ENCODE measurements at places on chromosomes 5 and 9. TPM values are rescaled to one million over a fixed set of nuclear protein-coding genes. Genes with fewer than 3 reads are reported as not detected.

DNA sequence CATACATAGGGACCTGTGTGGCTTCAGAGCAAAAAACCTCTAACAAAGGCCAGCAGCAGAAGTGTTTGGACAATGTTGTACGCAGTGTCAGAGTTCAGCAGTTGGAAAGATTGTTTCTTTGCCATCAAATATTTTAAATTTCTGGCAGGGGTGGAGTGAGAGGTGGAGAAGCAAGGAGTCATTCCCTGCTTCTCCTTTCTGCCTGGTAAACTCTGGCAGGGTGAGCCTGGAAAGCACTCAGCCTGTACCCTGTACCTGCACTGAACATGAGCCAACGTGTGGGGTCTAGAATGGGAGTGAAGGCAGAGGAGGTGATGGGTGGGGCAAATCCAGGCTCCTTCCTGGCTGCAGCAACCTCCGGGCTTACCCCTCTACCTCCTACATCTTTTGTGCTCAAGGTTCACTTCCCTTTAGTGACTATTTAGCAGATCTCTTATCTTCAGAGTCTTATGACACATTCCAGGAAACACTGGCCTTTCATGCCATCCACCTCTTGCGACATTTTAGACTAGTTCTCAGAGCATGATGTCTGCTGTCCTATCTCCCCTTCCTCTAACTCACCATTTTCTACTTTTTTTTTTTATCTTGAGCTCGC is 445.0 kb upstream of the PIK3R1 start:
- H3K4me3 ChIP-seq, result no peak overlapping the region
- peak; percentile 5 for DNase-seq
- H3K27ac ChIP-seq, result no peak overlapping the region
- H3K27me3 ChIP-seq, result no peaks in the 10 kb centered on the region

DNA sequence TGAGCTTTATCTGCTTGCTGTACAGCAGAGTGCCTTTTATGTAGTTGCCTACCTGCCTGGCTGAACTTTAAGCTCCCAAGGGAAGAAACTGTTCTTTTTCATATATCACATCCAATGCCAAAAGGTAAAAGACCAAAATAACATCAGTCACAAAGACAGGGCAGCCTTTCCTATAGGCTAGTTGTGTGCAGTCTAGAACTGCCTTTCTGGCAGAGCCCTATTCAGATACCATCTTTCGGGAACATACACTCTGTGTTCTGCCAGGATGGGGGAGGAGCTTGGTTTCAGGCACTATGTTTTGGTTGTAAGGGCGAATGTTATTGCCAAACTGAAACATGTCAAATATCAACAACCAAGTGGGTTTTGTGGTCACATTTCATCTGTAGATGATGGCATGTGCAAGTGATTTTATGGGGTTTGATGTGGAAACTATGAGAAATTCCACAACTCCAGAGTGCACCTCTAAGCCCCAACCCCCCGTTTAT is 314.5 kb downstream of the ADGRV1 start:
- H3K36me3 ChIP-seq, result no peaks in the 10 kb centered on the region
- H3K27ac ChIP-seq, result no peak overlapping the region
- H3K27me3 ChIP-seq, result no peaks in the 10 kb centered on the region
- H3K4me1 ChIP-seq, result no peaks in the 10 kb centered on the region

DNA sequence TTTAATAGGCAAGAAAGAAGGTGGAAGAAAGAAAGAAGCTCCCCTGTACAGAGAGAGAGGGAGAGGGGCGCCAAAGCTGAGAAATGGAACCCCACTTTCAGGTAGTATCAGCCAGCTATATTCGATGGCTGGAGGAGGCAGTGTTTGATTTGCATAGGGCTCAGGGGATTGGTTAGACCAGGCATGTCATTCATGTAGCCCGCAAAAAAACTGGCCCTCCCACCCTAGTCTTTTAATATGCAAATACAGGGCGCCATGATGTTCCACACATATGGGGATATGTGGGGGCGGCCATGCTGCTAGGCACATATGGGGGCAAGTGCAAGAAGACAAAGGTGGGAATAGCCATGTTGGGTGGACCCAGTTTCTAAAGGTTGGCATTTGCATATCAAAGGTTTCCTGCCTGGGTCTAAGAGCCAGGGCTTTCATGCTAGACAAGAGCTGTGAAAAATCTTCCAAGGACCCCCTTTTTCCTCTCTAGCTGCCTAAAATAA is 174.4 kb upstream of the ADRA1B start:
- no peak overlapping the region for H3K4me3 ChIP-seq
- no peaks in the 10 kb centered on the region for H3K4me1 ChIP-seq
- H3K36me3 ChIP-seq, result no peaks in the 10 kb centered on the region
- no peaks in the 10 kb centered on the region for H3K27me3 ChIP-seq
- H3K27ac ChIP-seq, result no peak overlapping the region
- DNase-seq, result no peak

GRCh38 chr9:117936185-117937130 is 232.3 kb downstream of the TLR4 start:
- H3K4me3 ChIP-seq, result no peak overlapping the region
- no peak overlapping the region for H3K27ac ChIP-seq
- no peaks in the 10 kb centered on the region for H3K27me3 ChIP-seq

GRCh38 chr5:54709096-54709495 is 191.5 kb downstream of the SNX18 start:
- no peaks in the 10 kb centered on the region for H3K27me3 ChIP-seq
- DNase-seq, result no peak
- H3K27ac ChIP-seq, result no peak overlapping the region

GRCh38 chr9:98117984-98118639 is 910 bp downstream of the TRIM14 start:
- no peak for DNase-seq
- H3K27me3 ChIP-seq, result no peaks in the 10 kb centered on the region
- H3K36me3 ChIP-seq, result peaks cover 6% of the 10 kb centered on the region
- peaks cover 25% of the 10 kb centered on the region for H3K4me1 ChIP-seq
- peak overlapping the region; percentile 90 for H3K27ac ChIP-seq
- peak overlapping the region; percentile 77 for H3K4me3 ChIP-seq

DNA sequence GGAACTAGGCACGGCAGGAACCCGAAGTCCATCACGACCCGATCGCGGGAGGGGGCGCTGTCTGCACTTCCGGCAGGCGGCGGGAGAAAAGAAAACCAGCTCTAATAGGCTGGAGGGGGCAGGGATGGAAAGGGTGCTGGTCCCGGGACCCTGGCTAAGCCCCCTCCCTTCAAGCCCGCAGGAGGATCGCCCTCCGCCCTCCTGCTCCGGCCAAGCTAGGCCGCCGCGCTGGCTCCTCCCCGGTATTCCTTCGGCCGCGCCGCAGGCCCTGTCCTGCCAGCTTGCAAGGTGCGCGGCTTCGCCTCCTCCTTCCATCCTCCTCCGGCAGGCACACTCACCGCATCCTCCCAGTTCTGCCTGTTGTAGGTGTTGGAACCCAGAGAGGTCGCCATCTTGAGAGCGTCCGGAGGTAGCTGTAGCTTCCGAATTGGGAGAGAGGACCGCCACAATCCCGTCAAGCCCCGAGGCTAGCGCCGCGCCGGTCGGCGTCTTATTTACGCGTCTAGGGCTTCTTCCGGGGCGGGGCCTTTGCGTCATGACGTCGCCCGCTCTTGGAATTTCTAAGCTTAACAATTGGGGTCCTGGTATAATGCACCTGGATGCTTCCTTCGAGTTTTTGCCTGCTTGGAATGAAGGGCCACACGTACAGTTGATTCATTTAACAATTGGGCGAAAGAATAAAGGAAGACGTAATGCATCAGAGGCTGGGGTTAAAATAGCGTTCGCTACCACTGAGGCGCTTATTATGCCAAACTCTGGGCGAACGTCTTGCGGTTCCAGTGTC is at the start of gene RBM22:
Gene RBM22, minus strand, starts transcription at position 469 of the 784 bp plus-strand sequence. Its CDS starts 77 bp downstream, at position 392.
- peaks cover 7% of the 10 kb centered on the region for H3K36me3 ChIP-seq
- no peaks in the 10 kb centered on the region for H3K4me1 ChIP-seq
- H3K27ac ChIP-seq, result peak within 1 kb of the TSS; percentile 87
- H3K4me3 ChIP-seq, result peak within 1 kb of the TSS; percentile 91

DNA sequence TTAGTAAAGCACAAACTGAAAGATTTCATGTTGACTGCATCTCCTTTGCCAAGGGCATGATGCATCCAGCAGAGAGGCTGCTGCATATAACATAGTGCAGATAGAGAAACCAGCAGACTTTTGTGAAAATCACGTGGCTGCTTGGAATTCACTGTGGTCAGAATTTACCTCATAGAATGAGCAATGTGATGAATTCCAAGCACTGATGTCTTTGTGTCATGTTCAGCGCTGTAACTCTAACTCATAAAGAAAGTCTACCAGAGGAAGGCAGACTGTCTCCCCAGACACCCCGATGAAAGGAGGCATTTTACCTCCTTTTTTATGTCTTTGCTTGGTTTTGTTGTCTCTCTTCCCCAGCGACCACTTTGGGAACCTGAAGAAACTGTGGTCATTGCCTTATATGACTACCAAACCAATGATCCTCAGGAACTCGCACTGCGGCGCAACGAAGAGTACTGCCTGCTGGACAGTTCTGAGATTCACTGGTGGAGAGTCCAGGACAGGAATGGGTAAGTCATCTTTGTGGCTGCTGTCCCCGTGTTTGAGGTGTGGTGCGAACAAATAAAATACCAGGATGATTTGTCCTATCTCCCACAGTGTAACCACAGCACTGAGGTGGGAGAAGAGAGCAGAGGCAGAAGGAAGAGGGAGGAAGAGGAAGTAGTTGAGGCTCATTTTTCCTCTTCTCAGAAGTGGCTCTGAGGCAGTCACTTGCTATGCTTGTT is 42.0 kb downstream of the ITK start:
- H3K27me3 ChIP-seq, result no peaks in the 10 kb centered on the region
- peaks cover 28% of the 10 kb centered on the region for H3K4me1 ChIP-seq
- H3K36me3 ChIP-seq, result no peaks in the 10 kb centered on the region
- no peak for DNase-seq
- H3K27ac ChIP-seq, result no peak overlapping the region

- H3K4me3 ChIP-seq, result no peak overlapping the region
- no peaks in the 10 kb centered on the region for H3K36me3 ChIP-seq
- H3K27me3 ChIP-seq, result peaks cover 5% of the 10 kb centered on the region
- no peak for DNase-seq
These were observed 16.6 kb upstream of the EGFL7 start for GRCh38 chr9:136645903-136646754.

GRCh38 chr9:7103367-7103766 is 345.6 kb downstream of the KDM4C start:
- H3K4me3 ChIP-seq, result no peak overlapping the region
- no peak overlapping the region for H3K27ac ChIP-seq
- H3K4me1 ChIP-seq, result no peaks in the 10 kb centered on the region
- no peaks in the 10 kb centered on the region for H3K27me3 ChIP-seq
- no peak for DNase-seq

DNA sequence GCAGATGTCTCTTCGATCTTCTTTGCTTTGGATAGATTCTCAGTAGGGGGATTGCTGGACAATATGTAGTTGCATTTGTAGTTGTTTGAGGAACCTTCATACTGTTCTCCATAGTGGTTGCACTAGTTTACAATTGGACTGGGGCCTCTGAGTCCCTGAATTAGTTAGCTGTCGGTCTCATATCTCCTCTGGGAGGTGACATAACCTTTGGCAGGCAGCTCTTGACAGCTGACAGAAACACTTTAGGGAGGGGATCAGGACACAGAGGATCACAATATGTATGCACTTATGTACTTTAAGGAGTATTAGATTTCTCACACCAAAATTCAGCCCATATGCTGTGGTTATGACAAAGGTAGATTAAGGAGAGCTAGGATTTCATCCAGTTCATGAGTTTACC is 1279.9 kb upstream of the DMAC1 start:
- no peak for DNase-seq
- no peaks in the 10 kb centered on the region for H3K27me3 ChIP-seq
- H3K27ac ChIP-seq, result no peak overlapping the region
- H3K36me3 ChIP-seq, result no peaks in the 10 kb centered on the region

DNA sequence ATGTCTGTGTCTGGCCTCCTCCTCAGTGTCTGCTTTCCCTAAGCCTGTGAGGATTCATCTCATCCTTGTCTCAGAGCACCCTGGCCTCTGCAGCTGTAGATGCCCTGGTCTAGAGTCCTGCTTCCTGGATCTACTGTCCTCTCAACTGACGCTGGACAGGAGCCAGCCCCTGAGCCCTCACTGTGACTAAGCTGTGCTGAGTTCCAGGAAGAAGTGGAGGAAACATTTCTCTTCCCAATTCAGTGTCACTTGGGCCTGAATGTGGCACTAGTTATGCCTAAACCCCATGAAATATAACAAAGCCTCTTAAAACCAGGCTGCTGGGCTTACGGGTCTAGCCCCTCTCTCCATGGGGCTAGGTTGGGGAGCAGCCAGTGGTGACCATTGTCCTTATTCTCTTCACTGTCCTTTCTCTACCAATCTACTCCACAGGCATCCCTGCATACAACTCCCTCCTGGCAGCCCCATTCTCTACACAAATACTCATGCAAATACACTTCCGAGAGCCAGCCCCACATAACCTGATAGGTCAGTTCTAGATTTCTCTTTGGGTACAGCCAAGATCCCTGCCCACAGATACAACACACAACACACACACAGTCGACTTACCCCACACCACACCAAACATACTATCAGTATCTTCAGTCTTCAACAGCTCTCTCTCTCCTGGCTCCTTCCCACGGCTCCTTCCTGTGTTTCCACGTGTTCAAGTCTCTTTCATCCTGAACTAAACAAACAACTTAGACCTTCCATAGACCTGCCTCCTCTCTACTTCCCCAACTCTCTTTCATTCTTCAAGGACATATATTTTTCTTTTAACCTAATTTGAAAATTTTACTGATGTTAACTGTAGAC is 220.8 kb downstream of the SNX18 start:
- no peak overlapping the region for H3K4me3 ChIP-seq
- H3K27ac ChIP-seq, result no peak overlapping the region
- no peaks in the 10 kb centered on the region for H3K27me3 ChIP-seq
- H3K36me3 ChIP-seq, result no peaks in the 10 kb centered on the region
- no peak for DNase-seq

DNA sequence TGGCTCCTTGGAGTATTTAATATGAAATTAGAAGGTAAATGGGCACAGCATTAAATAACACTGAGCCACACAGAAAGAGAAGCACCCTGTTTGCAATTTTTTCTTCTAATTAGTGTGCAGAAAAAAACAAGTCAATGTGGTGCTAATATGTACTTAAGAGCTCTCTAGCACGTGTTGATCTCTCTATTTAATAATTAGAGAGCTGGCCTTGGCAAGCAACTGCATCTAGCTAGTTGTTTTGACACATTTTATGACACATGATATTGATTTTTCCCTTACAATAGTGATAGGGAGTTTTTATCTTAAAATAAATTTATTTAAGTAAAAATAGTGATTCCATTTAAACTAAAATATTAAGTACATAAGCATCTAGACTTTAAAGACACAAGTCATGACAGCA is 54.5 kb upstream of the NUDT12 start:
- H3K27me3 ChIP-seq, result no peaks in the 10 kb centered on the region
- H3K36me3 ChIP-seq, result no peaks in the 10 kb centered on the region
- H3K4me3 ChIP-seq, result no peak overlapping the region
- DNase-seq, result no peak
- no peak overlapping the region for H3K27ac ChIP-seq
- no peaks in the 10 kb centered on the region for H3K4me1 ChIP-seq

Gene ARSB
- total RNA-seq, result 6.8 TPM

Gene NDST1
- 47.9 TPM for total RNA-seq
